Smooth muscle cell of the umbilical artery (primary cell): ENCODE measurements at places on chromosomes 11 and 22. TPM values are rescaled to one million over a fixed set of nuclear protein-coding genes. Genes with fewer than 3 reads are reported as not detected.

MS4A2 gene
- not detected in 2 replicates for total RNA-seq

NDUFA6 gene
- total RNA-seq: 28.5 and 54.6 TPM in 2 replicates

PHLDB1 gene
- 96.2 and 140 TPM in 2 replicates for total RNA-seq

CSF2RB gene
- total RNA-seq: under 0.01 and 0.05 TPM in 2 replicates

SPDYC gene
- not detected in 2 replicates for total RNA-seq

RASSF10 gene
- total RNA-seq: under 0.01 TPM in 1 of 2 replicates, not detected in the other

HTR3A gene
- total RNA-seq: not detected in 2 replicates

GRIA4 gene
- not detected in 2 replicates for total RNA-seq

NPTXR gene
- 17.2 and 38.4 TPM in 2 replicates for total RNA-seq

SAMM50 gene
- 44.2 and 50.0 TPM in 2 replicates for total RNA-seq

MYOD1 gene
- total RNA-seq: not detected in 2 replicates

VWCE gene
- 1.6 and 1.8 TPM in 2 replicates for total RNA-seq

MUC2 gene
- total RNA-seq: not detected in 2 replicates

OR6T1 gene
- not detected in 2 replicates for total RNA-seq

RAG2 gene
- total RNA-seq: not detected in 2 replicates

NTM gene
- total RNA-seq: 45.4 and 168 TPM in 2 replicates

CCDC88B gene
- total RNA-seq: 1.3 and 1.5 TPM in 2 replicates

CYTH4 gene
- under 0.01 and 0.14 TPM in 2 replicates for total RNA-seq
